NCI-H2081 (cell line): ENCODE measurements at places on chromosomes 6 and 20.

GRCh38 chr6:65182681-65183080, 524.3 kb downstream of the EYS start:
- no peak for DNase-seq

DNA sequence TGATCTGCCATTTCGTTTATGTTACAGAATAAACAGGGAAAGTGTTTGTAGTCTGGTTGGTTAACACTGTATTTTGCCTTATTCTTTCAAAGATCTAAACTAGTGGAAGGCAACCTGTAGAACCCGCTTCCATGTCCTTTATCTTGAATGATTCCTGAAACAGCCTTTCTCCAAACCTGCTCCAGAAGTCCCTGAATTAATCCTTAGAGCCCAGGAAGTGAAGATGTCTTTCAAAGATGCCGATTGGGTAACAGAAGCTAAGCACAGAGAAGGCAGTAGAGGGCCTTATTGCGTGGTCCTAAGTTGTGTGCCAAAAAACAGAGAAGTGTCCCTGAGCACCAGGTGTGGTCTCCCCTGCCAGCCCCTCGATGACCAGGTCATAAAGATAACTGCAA, 19.2 kb upstream of the ZSCAN16 start:
- peak; percentile 7 for DNase-seq

DNA sequence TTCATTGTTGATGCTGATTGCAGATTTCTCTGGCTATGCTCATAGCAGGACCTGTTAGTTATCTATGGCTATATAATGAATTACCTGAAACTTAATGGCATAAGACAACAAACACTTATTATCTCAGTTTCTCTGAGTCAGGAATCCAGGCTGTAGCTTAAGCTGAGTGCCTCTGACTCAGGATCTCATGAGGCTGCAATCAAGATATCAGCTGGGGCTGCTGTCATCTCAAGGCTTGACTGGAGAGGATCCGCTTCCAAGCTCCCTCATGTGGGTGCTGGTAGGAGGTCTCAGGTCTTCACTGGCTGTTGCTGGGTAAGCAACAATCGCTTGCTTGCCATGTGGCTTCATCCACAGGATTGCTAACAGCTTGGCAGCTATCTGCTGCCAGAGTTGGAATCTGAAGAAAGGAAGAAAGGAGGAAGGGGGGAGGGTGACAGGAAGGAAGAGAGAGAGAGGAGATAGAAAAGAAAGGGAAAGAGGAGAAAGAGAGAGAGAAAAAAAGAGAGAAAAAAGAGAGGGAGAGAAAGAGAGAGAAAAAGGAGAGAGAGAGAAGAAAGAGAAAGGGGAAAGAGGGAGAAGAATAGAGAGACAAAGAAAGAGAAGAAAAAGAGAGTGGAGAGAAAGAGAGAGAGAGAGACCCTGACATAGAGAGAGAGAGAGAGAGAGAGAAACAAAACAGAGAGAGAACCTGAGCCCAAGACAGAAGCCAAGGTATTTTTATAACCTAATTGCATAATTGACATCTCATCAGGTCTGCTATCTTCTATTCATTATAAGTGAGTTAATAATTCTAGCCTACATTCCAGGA, 579.0 kb upstream of the BTBD3 start:
- no peak for DNase-seq

- DNase-seq = no peak
Observed at GRCh38 chr20:22387452-22387851, 196.9 kb downstream of the FOXA2 start.

DNA sequence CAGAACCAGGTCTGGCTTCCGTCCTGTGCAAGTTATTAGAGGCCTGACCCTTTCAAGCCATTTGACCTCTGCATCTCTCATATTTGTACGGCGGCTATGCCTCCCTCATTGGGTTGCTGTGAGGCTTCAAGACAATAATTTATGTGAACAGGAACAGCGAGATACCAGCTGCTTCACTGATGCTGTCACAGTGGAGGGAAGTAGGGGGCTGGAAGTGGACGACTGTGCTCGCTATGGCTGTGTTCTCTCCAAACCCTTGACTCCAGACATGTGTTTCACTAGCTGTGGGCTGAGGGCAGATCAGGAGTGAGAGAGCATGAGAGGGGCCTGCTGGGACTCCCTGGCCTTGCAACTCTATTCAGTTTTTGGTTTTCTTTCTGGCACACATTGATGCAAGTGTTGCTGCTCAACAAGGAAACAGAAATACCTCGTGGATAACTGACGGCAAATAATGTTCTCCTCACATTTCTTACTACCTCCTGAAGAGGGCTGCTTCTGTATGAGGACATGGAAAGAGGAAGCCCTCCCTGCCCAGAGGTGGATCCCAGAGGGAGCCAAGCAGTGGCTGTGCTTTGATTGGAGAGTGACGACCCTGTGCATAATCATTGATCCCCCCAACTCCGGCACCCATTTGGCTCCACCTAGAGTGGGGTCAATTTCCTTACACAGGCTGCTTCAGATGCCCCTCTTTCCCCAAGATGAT, 34.7 kb upstream of the SCP2D1 start:
- no peak for DNase-seq

DNA sequence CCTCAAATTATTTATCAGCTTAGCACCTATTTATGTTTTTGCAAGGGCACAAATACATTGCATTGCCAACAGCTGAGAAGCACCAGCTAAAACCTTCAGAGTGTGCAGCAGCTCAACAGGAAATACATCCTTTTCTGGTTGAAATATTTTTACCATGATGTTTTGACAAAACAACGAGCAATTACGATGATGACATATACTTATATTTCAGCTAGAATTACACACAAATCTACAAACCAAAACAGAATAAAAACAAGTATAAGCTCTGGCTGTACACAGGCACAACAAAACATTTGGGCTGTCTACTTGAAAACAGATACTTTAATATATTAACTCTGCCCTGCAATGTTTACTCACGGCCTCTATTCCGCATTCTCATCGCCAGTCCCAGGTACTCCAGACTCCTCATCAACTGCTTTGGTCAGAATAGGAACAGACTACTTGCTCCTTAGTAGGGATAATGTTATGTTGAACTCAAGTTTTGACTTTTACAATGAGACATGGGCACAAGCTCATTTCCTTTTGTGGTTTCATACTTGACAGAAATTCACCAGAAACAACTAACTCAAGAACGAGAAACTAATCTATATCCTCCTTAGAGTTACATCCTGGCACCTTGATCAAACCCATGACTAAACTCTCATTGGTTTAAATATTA, 377.6 kb downstream of the ESR1 start:
- DNase-seq = no peak

GRCh38 chr6:152595499-152595898, 41.7 kb downstream of the SYNE1 start:
- DNase-seq = no peak

- peak; percentile 46 for DNase-seq
Observed at GRCh38 chr6:125245523-125246264, 56.1 kb downstream of the HDDC2 start.

DNA sequence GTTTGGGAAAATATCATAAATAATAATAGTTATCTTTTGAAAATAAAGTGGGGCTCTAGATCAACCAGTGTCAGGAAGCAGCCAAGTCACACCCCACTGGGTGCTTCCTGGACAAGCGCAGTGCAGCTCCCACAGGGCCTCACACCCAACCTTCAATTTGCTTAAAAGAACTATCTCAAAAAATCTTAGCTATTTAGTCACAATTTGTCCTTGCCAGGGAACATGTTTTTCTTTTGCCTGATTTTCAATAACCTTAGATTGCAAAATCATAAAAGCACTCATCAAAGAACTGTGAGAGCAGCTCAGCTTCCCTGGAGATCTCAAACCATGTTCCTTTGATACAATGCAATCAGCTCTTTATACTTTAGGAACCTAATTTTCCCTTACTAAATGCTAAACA, 1.6 kb upstream of the NCOA7 start:
- no peak for DNase-seq

DNA sequence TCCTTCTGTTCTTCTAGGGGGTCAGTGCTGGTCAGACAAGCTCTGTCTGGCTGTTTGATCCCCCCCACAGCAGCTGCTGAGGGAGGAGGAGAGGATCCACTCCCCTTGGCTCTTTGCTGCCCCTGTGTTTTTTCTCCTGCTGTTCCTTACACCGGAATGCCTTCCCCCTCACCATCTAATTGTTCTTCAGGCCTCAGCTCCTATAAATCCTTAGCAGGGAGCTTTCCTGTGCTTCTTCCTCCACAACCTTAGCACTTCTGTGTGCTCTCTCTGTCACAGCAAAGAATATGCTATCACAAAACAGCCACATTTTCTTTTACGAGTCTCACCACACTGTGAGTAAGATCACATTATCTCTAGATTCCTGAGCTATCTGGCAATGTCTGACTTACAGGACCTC, 196.6 kb downstream of the OTOR start:
- DNase-seq = no peak

DNA sequence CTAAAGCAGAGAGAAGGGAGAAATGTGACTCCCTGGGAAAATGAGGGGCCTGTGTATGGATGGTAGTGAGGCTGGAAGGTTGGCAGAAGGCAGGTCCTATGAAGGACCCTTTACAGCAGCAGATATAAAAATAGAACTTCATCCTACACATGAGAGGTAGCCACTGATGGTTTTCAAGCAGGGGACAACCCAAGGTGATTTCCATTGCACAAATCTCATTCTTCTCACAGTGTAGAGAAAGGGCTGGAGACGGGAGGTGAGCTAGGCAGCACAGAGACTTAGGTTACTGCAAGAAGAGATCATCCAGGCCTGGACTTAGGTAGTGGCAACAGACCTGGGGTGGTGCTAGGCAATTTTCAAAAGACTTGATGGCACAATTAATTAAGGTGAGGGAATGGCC, 30.7 kb downstream of the TRAM2 start:
- DNase-seq = no peak

DNA sequence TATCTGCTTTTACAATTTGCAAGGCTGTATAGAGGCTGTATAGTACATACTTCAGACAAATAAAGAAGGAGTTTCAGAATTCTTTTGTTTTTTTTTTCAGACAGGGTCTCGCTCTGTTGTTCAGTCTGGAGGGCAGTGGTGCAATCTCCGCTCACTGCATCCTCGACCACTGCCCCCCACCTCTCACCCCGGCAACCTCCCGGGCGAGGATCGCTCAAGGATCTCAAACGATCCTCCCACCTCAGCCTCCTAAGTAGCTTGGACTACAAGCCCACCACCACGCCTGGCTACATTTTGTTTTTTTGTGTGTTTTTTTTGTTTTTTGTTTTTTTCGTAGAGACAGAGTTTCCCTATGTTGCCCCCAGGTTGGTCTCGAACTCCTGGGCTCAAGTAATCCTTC, 1.8 kb downstream of the FASTKD5 start:
- DNase-seq = no peak

GRCh38 chr6:13573669-13574110, 711 bp upstream of the SIRT5 start:
- peak; percentile 33 for DNase-seq

DNA sequence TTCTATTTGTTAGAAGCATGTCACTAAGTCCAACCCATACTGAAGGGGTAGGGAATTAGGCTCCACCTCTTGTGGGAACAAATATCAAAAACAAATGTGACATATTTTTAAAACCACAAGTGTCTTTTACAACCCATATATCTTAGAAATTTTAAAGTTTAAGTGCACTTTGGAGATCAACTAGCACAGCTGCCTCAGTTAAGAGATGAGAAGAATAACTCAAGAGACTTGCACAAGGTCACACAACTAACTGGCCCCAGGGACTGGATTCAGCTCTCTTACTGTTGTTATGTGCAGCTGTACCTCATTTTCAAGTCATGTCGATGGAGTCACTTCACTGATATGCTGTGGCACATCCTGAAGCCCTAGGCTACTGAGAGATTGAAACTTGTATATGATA, 102.9 kb upstream of the BMP2 start:
- no peak for DNase-seq

- peak; percentile 6 for DNase-seq
Observed at GRCh38 chr6:46015119-46015968, at the start of gene CLIC5. Gene CLIC5, minus strand, starts transcription at chr6:46015860. Its CDS starts 318 bp downstream, at chr6:46015542.

DNA sequence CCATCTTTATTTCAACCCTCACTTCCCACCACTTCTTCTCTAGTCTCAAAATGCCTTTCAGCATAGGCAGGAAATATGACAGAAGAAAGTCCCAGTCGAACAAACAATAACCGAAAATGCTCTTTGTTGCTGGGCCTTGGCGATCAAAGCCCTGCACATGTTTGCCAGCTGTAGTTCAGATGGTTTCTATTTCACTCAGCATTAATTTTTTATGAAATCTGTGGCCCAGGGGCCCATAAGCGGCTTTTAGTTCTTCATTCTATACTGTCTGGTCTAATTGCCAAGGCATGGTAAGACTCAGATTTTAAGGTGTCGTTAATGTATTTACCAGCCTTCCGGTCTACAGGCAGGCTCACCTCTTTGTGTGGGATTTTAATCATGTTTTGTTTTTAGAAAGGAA, 10.9 kb upstream of the F13A1 start:
- no peak for DNase-seq

GRCh38 chr6:37369321-37370201, 15.8 kb downstream of the RNF8 start:
- DNase-seq = no peak

DNA sequence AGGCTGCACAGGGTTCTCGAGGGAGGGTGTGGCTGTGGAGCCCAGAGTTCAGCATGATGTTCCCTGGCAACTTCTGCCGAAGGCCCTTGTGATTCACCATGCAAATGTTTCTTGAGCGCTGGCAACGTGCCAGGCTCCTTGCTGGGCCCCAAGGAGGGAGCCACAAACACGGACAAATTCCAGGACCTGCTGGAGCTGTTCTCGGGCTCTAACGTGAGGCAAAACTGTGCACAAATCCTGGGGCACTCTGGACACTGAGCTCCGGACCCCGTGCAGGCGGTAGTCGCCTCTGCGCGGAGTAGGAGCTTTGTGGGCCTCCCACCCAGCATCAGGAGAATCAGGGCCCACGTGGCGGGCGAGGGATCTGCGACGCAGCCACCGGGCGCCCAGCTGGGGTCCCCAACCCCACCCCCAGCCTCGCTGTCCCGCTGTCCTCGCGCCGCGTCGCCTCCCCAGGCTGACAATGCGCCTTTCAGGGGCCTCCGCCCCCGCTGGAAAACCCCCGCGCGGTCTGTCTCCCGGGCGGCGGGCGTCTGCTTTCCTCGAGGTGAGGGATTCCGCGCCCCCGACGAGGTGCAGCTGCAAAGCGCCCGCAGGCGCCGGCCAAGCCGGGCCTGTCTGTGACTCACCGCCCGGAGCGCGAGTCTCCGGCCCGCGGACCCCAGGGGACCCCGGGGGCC, 31.7 kb upstream of the SCUBE3 start:
- no peak for DNase-seq

- no peak for DNase-seq
Observed at GRCh38 chr6:158205169-158205944, 37.2 kb downstream of the GTF2H5 start.
